ENCODE measurements at places on chromosomes 12 and 14. TPM values are rescaled to one million over a fixed set of nuclear protein-coding genes. Genes with fewer than 3 reads are reported as not detected.

Gene CPM
- 6.6 TPM for total RNA-seq

Gene BHLHE41
- total RNA-seq = 35.9 TPM

DNA sequence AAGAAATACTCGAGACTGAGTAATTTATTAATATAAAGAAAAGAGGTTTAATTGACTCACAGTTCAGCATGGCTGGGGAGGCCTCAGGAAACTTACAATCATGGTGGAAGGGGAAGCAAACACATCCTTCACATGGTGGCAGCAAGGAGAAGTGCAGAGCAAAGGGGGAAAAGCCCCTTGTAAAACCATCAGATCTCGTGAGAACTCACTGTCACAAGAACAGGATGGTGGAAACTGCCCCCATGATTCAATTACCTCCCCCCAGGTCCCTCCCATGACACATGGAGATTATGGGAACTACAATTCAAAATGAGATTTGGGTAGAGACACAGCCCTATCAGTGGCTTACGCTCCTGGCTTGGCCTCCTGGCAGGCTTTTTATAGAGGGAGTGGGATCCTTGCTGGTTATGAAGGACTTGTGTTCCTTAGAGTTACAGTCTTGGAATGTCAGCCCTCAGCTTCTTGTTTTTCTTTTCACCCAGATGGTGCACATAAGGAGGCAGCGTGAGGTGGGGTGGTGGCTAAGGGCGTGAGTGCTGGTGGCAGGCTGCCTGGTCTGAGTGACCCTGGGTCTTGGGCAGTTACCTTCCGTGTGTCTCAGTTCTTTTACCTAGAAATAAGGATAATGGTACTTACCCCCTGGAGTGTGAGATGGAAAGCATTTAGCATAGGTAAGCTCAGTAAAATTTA is 25.7 kb downstream of the TRAF3 start:
- DNase-seq = no peak

- no peak for DNase-seq
Measured at GRCh38 chr14:72314808-72315435, 382.7 kb downstream of the RGS6 start.

GRCh38 chr12:25979059-25979458 is 20.6 kb downstream of the RASSF8 start:
- DNase-seq = no peak

- no peak for DNase-seq
Measured at GRCh38 chr12:96347130-96347699, 53.0 kb downstream of the CDK17 start.

Measured in left ventricle myocardium superior (tissue), 1 donor.